ENCODE measurements at places on chromosomes 5 and 9. TPM values are rescaled to one million over a fixed set of nuclear protein-coding genes. Genes with fewer than 3 reads are reported as not detected.

The CD72 gene
- 0.10 TPM for total RNA-seq

The CDX1 gene
- 0.24 TPM for total RNA-seq

The HSPB3 gene
- total RNA-seq, result 3.4 TPM

The MACIR gene
- total RNA-seq, result 14.5 TPM

The GABRA6 gene
- not detected for total RNA-seq

The NIPAL4 gene
- total RNA-seq, result 0.10 TPM
